ENCODE measurements at places on chromosomes 2 and 18.

DNA sequence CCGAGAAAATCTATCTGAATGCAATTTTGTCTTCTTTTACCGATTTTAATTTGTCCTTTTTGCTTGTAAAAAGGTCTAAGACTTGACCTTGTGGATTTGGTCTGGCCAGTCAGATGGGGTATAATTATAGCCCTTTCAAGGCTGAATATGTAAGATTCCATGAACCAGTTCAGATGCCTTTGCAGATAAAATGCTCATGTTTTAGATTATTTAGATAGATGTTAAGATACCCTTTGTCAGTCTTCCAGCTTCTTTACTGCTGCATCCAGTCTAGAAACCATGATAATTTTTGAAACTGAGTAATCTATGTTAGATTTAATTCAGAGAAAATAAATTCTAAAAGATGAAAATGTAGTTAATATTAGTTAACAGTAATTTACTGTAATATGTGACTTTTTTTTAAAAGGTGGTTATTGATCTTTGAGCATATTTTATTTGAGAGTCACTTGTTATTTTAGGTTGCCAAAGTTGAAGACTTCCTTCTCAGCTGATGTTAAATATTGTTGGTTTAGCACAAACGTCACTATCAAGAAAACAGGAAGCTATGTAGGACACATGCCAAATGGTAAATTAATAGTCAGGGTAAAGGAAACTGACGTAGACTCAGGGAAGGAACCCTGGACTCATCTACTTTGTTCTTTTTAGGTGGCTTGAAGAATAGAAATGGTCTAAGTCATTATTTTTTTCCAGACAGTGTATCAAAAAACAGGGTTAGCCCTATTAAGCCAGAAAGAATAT is 29.8 kb downstream of the BABAM2 start:
- no peak for DNase-seq

DNA sequence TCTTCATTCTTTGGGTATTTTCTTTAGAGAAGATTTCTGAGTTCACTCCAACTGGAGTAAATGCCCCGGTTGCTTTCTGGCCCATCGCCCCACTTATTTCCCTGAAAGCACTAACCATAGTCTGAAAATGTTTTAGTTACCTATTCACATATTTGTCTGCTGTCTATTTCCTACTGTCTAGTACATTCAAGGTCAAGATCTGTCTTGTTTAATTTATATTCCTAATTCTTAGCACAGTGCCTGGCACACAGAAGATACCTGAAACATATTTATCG is 134.4 kb upstream of the KLHL14 start:
- DNase-seq = no peak

DNA sequence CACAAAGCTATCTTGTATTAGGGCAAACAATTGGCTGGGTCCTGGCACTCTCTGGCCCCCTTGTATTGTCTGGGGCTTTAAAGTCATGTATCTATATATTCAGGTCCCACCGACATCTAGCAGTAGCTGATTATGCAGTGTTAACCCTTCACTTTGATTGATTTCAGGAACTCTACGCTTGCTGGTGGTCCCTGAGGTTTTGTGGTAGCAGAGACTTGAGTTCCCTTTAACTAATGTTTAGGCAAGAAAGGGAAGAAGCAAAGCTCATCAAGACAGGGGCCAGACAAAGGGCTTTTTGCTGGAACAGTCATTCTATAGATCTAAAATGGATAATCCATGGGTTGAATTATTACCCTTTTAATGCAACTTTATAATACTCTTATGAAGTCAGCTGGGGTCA is 95.3 kb upstream of the EPB41L3 start:
- DNase-seq = no peak

GRCh38 chr2:68244456-68244855 is 7.9 kb downstream of the PPP3R1 start:
- DNase-seq = no peak

DNA sequence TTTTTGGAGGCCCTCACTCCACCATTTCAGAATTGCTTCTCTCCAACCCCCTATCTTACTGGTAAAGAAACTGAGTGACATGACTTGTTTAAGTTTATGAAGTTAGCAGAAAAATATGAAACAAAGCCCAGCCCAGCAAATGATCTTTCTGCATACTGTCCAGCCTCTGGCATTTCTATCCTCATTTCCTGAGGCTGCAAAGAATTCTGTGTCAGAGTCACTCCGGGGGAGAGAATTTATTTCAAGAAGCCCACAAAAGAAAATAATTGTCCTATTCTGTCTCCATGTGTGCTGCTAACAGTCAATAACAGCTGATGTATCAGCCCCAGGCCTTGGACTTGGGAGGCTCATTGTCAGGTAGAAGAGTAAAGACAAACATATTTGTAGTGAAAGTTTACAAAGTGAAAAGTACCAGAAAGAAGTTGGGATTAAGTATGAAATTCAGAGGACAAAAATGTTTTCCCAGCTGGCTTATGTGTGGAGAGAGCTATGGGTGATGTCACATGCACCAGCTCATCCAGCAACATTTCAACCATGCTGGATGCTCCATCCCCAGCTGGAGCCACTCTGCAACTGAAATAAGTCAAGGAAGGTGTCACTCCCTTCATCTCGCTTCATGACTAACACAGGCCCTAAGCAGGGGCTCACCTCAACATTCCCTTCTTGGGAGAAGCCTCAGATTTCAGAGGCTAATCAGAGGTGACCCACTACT is 42.3 kb downstream of the TRABD2A start:
- DNase-seq = no peak
